ENCODE measurements at places on chromosomes 2 and 18.

DNA sequence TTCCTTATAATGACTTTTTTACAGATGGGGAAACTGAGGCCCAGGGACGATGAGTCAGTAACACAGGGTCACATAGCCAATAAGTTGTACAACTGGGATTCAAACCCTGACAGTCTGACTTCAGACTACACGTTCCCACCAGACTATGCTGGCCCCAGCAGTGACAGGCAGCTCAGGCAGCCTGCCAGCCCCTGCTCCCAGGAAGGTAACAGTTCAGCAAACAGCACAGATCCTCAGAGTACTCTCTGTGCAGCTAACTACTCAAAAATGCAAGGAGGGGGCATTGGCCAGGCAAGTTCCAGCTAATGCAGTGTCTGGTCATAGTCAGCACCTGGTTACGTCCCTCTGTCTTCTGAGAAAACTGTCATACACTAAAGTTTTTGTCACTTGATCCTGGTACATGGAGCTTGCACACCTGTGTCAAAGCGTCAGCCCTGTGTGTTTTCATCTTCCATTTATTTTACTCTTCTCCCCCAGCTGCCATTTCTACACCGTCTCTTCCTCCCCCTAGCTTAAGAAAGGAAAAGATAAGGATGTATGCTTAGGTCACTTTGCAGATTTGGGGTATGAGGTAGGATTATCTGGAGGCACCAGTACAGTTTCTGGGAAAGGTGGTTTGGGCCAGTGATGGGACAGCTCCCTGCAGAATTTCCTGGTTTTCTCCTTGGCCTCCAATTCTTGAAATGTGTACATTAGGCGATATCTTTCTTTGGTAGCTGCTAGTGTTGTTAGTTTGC, 4.5 kb downstream of the SMARCAL1 start:
- H3K4me3 ChIP-seq: no peak overlapping the region
- no peaks in the 10 kb centered on the region for H3K27me3 ChIP-seq
- H3K27ac ChIP-seq: no peak overlapping the region

DNA sequence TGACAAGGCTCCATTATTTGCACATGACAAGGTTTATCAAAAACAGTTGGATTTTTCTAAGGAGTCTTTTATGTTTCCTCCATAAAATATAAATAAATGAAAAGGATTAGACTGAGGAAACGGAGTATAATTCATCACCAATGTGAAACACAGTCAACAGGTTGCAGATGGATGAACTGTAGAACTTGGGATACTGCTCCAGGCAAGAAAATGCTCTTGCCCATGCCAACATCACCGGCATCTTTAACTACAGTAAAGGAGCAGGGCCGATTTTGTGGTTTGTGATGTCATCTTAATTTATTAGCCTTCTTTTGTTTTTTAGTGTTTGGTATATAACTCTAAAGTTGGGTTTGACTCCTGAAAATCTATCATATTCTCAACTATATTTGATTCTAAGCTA, 577.3 kb downstream of the EPHA4 start:
- H3K27ac ChIP-seq: no peak overlapping the region
- no peaks in the 10 kb centered on the region for H3K4me1 ChIP-seq
- no peak overlapping the region for H3K4me3 ChIP-seq
- H3K36me3 ChIP-seq: no peaks in the 10 kb centered on the region
- H3K27me3 ChIP-seq: no peaks in the 10 kb centered on the region

GRCh38 chr2:26465266-26465925, 12.5 kb downstream of the OTOF start:
- DNase-seq: no peak
- no peaks in the 10 kb centered on the region for H3K4me1 ChIP-seq
- no peak overlapping the region for H3K27ac ChIP-seq
- H3K4me3 ChIP-seq: no peak overlapping the region
- no peaks in the 10 kb centered on the region for H3K27me3 ChIP-seq

DNA sequence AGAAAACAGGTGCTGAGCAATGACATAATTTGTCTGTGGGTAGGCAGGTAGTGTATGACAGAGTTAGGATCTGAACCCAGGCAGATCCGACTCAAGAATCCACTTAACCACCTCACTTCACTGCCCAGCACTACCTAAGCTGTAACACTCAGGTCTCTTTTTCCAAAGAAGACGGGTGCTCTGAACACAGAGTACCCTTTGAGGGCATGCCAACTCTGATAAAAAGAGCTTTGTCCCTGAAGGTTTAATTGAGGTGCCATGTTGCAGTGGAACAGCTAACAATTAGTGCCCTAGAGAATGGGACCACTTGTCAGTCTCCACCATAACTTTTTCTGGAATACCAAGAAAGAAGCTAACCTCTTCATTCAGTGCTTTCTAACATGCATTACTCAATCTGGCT, 11.3 kb downstream of the ABHD3 start:
- no peak for DNase-seq
- H3K27me3 ChIP-seq: no peaks in the 10 kb centered on the region
- H3K4me3 ChIP-seq: no peak overlapping the region
- H3K27ac ChIP-seq: no peak overlapping the region
- peaks cover 12% of the 10 kb centered on the region for H3K36me3 ChIP-seq

GRCh38 chr2:62175728-62176127, 20.2 kb upstream of the B3GNT2 start:
- peak; percentile 69 for DNase-seq
- H3K36me3 ChIP-seq: no peaks in the 10 kb centered on the region
- peaks cover 26% of the 10 kb centered on the region for H3K4me1 ChIP-seq
- H3K27me3 ChIP-seq: no peaks in the 10 kb centered on the region
- H3K27ac ChIP-seq: peak overlapping the region; percentile 27

DNA sequence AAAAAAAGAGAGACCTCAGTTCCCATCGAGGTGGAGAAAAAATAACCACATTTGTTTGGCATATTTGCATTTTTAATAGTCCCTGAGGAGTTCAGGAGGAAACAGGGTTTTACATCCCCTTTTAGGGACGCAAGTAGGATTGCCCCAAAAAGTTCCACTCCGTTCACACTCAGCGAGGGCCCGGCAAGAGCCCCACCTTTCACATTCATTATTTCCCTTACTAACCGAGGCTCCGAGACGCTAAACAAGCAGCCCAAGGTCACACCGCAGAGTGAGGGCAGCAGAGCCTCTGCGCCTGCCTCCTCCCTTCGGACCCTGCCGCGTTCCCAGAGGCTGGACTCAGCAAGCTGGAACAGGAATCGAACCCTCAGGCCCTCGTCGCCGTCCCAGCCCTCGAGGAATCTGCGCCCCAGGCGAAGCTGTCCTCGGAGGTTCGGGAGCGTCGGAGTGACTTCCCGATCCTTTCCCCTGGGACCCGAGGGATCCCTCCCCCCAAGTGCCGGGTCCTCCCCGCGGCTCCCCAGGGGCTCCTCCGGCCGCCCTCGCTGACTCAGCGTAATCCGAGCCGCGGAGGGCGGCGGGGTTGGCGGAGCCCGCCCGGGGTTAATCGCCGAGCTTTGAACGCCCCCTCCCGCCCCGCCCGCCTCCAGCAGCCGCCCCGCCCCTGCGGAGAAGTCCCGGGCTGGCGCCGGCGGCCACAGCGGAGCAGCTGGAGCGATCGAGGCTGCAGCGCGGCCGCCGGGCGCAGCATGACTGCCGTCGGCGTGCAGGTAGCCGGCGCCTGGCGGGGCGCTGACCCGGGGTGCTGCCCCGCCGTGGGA, at the start of gene TMEM37:
Gene TMEM37, plus strand, starts transcription at position 700 of the 821 bp plus-strand sequence. Its CDS starts 50 bp downstream, at position 750.
- H3K27ac ChIP-seq: peak within 1 kb of the TSS; percentile 51
- H3K4me3 ChIP-seq: peak within 1 kb of the TSS; percentile 60
- DNase-seq: peak; percentile 77
- H3K4me1 ChIP-seq: peaks cover 6% of the 10 kb centered on the region

DNA sequence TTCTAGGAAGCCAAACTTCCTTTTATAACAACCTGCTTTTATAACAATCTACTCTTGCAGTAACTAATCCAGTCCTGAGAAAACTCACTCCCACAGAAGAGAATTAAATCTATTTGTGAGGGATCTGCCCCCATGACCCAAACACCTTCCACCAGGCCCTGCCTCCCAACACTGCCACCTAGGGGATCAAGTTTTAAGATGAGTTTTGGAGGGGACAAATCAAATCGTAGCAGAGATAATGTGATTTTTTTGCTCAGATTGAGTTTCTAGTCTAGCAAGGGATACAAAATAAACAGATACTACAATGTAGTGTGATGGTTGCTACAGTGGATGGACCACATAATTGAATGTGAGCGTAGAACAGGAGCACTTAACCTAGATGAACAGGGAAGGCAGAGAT, 52.2 kb downstream of the NCOA1 start:
- H3K27ac ChIP-seq: no peak overlapping the region
- peaks cover 11% of the 10 kb centered on the region for H3K4me1 ChIP-seq
- H3K36me3 ChIP-seq: no peaks in the 10 kb centered on the region
- H3K27me3 ChIP-seq: no peaks in the 10 kb centered on the region
- DNase-seq: no peak

- H3K27ac ChIP-seq: no peak overlapping the region
- H3K4me3 ChIP-seq: no peak overlapping the region
- no peaks in the 10 kb centered on the region for H3K27me3 ChIP-seq
- no peak for DNase-seq
- no peaks in the 10 kb centered on the region for H3K36me3 ChIP-seq
Observed at GRCh38 chr2:209938906-209939305, 63.5 kb upstream of the RPE start.

GRCh38 chr18:60996822-60997221, 336.4 kb upstream of the CDH20 start:
- H3K27me3 ChIP-seq: no peaks in the 10 kb centered on the region
- H3K27ac ChIP-seq: no peak overlapping the region
- H3K4me3 ChIP-seq: no peak overlapping the region
- no peak for DNase-seq
- H3K36me3 ChIP-seq: no peaks in the 10 kb centered on the region

DNA sequence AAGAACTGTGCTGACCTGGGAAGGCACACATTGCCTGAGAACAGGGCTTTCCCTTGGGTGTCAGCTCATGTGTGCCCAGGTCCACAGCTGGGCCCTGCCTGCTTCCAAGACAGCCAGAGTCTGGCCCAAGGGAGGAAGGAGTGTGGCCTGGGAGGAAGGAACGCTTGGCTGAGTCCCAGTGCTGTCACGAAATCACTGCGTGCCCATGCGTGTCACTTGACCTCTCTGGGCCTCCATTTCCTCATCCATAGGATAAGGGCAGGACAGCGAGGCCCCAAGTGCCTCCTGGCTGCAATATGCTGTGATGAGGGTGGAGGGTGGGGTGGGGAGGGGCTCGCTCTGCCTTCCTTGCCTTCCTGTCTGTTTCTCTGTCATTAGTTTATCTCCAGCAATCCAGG, 642 bp upstream of the KCNK3 start:
- H3K4me3 ChIP-seq: peak overlapping the region; percentile 7
- H3K4me1 ChIP-seq: peaks cover 23% of the 10 kb centered on the region
- peak overlapping the region; percentile 39 for H3K27ac ChIP-seq
- no peaks in the 10 kb centered on the region for H3K36me3 ChIP-seq
- DNase-seq: no peak

- H3K27ac ChIP-seq: no peak overlapping the region
- no peaks in the 10 kb centered on the region for H3K36me3 ChIP-seq
- DNase-seq: no peak
Observed at GRCh38 chr2:2890901-2891300, 486.7 kb downstream of the EIPR1 start.

GRCh38 chr2:194842871-194843270, 814.2 kb upstream of the SLC39A10 start:
- H3K36me3 ChIP-seq: no peaks in the 10 kb centered on the region
- no peaks in the 10 kb centered on the region for H3K4me1 ChIP-seq
- no peak overlapping the region for H3K4me3 ChIP-seq
- no peaks in the 10 kb centered on the region for H3K27me3 ChIP-seq
- no peak overlapping the region for H3K27ac ChIP-seq
